ENCODE measurements at places on chromosomes 2 and 18.

- no peak for DNase-seq
Measured at GRCh38 chr2:65786007-65786717, 353.8 kb upstream of the SPRED2 start.

GRCh38 chr2:223101340-223102039 is 49.5 kb downstream of the KCNE4 start:
- no peak for DNase-seq

DNA sequence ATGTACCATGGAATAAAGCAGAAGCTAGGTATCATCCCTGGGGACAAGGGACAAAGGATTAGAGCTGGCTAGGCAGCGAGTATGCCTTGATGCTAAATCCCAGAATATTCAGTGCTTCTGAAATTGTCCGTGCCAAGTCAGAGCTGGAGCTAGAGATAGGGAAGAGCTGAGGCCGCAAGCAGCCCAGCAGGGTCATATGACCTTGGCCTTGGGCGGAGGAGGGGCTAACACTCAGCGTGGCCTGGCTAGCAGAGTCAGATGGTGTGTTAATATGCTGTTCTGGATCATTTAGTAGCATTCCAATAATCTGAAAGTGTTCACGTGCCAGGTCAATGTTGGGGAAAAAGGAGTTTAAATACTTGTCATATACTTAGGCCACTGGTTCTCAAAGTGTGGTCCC is 374.8 kb downstream of the CLIP4 start:
- DNase-seq = no peak

DNA sequence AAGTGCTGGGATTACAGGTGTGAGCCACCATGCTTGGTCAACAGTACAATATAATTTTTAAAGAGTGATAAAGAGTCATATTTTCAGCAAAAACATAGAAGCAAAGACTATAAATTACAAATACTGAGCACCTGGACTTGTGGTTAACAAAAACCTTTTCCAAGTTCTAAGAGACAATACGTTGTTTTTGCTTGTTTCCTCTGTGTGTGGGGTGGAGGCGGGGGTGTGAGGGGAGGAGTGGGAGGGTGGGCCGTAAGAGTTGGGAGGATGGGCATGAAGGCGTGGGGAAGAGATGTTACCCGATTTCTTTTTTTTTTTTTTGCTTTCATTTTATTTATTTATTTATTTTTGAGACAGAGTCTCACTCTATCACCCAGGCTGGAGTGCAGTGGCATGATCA is 78.0 kb upstream of the WIPF1 start:
- DNase-seq = no peak

- no peak for DNase-seq
Measured at GRCh38 chr18:79784965-79785770, 12.6 kb upstream of the KCNG2 start.

Measured in GDM1 (cell line).